ENCODE measurements at places on chromosomes 3 and 15.

DNA sequence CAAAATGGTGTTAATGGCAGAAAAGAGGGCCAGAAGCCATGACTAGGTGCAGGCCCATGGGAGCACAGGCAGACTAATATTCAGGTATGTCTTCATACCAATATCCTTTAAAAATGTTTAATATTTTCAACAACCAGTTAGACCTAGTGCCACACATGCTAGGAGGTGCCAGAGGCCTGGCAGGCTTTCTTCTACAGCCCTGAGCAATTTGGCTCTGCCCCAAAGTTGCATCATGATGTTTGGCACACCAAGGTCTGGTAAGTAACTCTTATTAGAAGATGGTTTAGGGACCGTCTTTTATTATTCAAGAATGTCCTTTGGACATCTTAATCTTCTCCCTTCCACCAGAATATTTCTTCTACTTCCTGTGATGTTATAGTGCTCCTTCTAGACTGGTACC is 34.8 kb downstream of the MITF start:
- no peak for DNase-seq

- DNase-seq = no peak
These were observed 5.0 kb downstream of the TMEM207 start for GRCh38 chr3:190444576-190445145.

DNA sequence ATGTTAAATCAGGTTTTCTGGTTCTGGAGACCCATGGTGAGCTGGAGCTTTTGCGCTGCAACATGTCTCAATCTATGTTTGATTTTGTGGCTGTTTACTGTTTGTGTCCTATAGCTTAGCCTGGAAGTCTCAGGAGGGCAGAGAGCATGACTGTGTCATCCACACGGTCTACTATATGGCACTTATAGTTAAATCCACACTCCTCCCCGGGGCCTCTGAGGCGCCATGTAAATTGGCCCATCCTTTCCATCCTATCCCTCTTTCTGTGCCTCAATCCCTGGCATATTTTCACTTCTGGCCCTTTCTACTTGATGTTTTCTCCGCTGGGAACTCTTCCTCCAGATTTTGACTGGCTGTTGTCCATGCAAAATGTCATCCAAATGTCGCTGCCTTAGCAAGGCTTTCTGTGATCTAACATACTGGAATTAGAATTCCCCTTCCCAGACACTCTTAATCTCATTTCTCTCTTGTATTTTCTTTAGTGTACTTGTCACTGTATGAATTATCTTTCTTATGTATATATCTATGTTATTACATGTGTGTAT is 560.8 kb upstream of the RGMA start:
- no peak for DNase-seq

GRCh38 chr3:108228286-108228685 is 6.1 kb upstream of the IFT57 start:
- no peak for DNase-seq

DNA sequence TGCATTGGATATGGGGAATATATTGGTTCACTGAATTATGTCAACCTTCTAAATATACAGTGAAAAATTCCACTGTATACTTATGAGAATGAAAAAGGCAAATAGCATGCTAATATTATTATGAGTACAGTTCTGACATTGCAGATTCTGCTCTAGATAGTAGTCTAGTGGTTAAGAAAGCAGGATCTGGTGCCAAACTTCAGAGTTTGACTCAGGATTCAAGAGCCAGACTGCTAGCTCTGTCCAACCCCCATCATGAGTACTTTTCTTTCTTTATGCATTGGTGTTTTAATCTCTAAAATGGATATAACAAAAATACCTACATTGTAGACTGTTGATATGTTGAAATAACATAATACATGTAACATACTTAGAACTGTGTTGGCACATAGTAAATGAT is 57.3 kb upstream of the PLSCR4 start:
- peak; percentile 75 for DNase-seq

DNA sequence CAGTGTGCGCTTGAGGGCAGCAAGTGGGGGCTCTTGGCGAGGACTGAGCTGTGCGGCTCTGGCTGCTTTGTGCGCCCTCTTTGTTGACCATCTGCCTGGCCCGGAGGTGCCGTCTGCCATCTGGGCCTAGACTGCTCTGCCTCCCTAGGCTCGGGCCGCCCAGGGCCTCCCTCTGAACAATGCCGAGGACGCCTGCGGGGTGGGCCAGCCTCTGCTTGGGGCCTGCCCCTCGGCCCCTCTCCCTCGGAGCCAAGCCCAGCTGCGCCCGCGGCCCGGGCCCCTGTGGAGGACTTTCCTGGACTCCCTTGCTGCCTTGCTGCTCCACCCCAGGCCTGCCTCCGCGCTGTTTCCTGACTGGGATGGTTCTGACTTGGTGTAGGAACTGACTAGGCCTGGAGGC is 31.9 kb upstream of the SPSB4 start:
- no peak for DNase-seq

DNA sequence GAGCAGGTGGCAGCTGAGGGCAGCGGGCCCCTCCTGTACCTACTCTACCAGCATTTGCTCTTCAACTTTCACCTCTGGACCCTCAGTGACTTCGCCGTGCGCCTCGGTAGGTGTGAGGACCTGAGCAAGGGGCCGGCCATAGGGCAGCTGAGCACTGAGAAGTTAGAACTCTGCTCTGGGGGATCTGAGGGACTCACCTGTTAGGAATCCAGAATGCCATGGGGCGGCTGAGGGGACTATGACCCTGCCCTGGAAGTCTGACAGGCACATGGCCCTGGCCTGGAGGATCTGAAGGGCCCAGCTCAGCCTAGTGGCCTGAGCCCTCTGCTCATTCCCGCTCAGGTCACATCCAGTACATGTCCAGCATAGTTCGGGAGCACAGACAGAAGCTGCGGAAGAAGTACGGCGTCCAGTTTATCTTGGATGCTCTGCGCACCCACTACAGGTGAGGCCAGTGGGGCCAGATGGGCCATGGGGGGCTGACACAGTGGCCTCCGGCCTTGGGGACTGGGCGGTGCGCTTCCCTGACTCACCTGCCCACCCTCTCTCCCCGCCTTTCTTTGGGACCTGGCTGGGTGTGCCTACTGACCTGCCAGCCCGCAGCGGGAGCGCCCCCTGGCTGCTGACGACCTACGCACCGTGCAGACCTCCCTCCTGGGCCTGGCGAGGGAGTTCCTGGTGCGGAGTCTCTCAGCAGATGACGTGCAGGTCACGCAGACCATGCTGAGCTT is 18.8 kb downstream of the NBEAL2 start:
- no peak for DNase-seq

GRCh38 chr15:57134851-57135250 is 216.4 kb downstream of the TCF12 start:
- DNase-seq = no peak

DNA sequence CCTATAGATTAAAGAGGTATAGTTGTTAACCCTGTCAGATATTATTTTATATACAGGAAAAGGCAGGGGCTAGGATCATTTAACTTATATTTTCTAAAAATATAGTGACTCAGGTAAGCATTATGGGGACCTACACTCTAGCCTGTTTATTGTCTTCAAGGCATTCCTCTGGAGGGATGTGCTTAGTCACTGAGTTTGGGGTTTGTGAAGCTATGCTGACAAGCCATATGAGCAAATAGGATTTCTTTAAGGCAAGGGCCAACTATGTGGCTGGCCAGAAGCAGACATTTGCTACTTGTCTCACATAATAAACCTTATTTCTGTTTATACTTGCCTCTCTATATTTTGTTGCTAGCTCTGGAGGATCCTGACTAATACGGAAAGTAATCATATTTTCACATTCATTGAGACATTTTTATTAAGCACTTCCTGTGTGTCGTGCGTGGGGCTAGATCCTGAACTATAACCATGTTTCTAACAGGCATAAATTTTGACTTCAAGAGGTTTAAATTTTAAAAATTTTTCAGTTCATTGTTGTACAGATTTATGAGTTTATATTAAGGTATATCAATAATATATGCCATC is 153.4 kb downstream of the OTOL1 start:
- DNase-seq = no peak

DNA sequence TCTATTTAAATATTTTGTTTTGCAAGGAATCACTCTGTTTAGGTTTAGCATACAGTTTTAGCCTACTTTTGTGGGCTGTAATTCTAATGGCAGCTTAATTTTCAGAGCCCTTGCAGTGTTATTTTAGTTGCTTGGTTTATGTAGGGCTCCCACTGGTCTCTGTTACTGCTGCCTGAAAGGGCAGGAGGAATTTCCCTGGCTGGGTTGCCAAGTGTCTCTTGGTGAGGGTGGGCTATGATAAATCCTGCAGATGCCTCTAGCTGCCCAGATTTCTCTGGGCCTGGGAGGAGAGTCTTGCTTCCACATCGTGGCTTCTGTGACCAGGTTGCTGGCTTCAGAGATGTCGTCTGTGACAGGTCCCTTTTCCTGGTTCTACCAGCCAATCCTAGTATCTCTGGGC is 36.2 kb downstream of the ILDR1 start:
- no peak for DNase-seq

DNA sequence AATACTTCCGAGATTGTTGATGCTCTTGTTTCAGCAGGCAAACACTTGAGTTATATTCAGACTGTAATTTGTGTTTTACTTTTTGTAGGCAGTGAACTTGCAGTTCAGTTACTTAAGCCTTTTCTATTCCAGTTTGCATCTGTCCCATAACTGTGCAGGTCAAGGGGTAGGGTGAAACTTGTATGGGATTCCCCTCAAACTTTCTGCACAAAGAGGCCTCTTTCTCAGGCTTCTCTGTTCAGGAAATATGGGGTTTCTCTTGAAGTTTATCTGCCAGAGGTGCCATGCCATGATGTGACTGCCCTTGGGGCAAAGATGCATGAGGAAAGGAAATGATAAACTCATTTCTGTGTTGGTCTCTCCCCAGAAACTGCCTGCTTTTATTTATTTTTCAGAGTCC is 66.7 kb downstream of the SLC24A1 start:
- DNase-seq = no peak

DNA sequence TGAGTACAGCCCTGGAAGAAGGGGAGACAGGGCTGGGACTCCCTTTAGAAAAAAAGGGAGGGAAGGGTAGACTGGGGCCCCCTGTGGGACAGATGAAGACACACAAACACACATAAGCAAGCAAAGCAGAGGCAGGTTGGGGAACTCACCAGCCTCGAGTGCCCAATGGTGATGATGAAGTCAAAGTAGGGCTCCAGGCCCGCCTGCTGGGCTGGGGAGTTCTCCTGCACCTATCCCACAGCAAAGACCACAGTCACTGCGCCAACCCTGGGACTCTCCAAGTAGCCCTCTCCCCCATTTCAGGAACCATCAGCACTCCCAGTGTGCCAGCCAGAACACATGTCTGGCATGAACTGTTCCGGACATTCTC is 4.1 kb downstream of the GORASP1 start:
- DNase-seq = no peak

DNA sequence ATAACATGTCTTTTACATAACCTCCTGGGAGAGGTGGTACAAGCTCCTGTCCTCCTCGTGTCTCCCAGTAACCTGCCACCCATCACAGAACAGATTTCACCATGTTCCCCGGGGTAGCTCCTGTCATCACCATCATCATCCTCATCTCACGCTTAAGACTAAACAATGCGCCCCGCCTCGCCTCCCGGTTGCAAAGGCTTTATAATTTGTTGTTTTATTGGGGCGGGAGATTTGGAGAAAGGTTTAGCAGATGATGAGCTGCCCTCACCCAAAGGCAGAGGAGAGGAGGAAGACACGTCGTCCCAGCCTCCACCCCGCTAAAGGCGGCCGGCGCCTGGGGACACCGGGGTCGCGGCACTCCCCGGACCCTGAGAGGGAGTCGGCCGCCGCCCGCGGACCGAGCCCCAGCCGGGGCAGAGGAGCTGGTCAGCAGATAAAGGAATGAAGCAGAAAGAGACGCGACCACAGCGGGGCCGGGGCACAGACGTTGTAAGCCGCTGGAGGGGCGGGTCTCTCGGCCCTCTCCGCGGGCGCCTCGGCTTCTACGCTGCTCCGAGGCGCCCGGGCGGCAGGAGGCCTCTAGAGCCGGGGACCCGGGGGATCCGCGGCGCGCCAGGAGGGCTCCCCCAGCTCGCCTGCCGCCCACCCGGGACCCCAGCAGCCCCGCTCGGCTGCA is 589 bp downstream of the HERC1 start:
- no peak for DNase-seq

GRCh38 chr15:65939901-65940617 is 70.8 kb downstream of the RAB11A start:
- peak; percentile 69 for DNase-seq

DNA sequence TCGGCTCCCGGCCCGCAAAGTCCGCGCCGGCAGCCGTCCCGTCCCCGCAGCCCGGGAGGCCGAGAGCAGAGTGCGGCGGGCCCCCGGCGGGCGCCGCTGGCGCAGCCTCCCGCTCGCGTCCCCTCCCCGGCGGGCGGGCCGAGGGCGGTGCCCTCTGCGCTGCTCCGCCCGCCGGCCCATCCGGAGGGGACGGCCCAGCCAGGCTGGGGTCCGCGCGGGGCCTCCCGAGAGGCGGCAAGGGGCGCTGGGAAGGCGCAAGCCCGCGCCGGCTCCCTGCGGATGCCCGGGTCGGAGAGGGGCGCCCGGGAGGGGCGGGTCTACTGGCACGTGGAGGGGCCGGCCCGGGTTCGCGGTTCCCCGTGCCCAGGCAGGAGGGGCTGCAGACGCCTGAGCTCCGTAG is at the start of the genes CLCN2 and POLR2H:
Gene CLCN2, minus strand, starts transcription at position 74 of the 400 bp plus-strand sequence. CDS start 126 bp downstream, outside the sequence.
Gene POLR2H, plus strand, starts transcription at position 179 of the 400 bp plus-strand sequence. CDS start 1,783 bp downstream, outside the sequence.
- DNase-seq = no peak
